Endodermal cell (in vitro differentiated cells): ENCODE measurements at places on chromosomes 1 and 21.

DNA sequence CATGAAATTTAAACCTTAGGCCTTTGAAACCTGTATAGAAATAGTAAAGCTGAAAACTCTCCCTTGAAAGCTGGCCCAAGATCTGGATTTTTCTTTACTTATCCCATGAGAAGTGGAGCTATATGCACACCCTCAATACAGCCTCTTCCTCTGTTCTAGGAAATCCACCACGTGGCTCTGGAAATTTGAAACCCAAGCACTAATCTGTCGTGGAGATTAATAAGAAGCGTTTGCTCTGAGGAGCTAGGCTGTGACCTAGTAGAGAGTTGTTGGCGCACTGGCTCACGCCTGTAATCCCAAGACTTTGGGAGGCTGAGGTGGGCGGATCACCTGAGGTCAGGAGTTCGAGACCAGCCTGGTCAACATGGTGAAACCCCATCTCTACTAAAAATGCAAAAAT is 291.3 kb upstream of the PLXNA2 start:
- no peaks in the 10 kb centered on the region for H3K27me3 ChIP-seq
- H3K4me3 ChIP-seq = no peak overlapping the region
- H3K27ac ChIP-seq = no peak overlapping the region
- peak; percentile 26 for DNase-seq
- no peaks in the 10 kb centered on the region for H3K36me3 ChIP-seq

GRCh38 chr1:167673265-167673664 is 43.2 kb downstream of the RCSD1 start:
- no peak overlapping the region for H3K27ac ChIP-seq
- H3K36me3 ChIP-seq = no peaks in the 10 kb centered on the region
- peaks cover 9% of the 10 kb centered on the region for H3K4me1 ChIP-seq
- DNase-seq = no peak
- peaks cover 3% of the 10 kb centered on the region for H3K27me3 ChIP-seq

DNA sequence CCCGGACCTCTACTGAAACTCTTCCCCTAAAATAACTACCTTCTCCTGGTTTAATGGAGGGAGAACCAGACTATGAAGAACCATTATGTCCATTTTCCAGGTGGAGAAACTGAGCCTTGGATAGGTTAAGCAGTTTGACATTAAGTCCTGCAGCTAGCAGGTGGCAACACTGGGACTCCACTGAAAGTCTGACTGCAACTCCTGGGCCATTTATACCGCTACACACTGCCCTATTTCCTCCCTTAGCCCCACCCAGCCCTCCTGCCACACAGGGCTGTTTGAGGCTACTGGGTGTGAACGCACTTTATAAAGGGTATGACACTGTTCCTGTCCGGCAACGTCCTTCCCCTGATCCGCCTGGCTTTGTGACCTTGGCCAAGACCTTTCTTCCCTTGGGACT is 511 bp upstream of the INPP5B start:
- DNase-seq = no peak
- no peaks in the 10 kb centered on the region for H3K27me3 ChIP-seq
- no peaks in the 10 kb centered on the region for H3K4me1 ChIP-seq
- H3K27ac ChIP-seq = no peak overlapping the region
- no peak overlapping the region for H3K4me3 ChIP-seq

GRCh38 chr1:1432951-1433803 is 2.3 kb upstream of the VWA1 start:
- H3K4me3 ChIP-seq = no peak overlapping the region
- H3K4me1 ChIP-seq = peaks cover 17% of the 10 kb centered on the region
- DNase-seq = peak; percentile 86
- peaks cover 16% of the 10 kb centered on the region for H3K27me3 ChIP-seq
- H3K27ac ChIP-seq = peak overlapping the region; percentile 79
- no peaks in the 10 kb centered on the region for H3K36me3 ChIP-seq

DNA sequence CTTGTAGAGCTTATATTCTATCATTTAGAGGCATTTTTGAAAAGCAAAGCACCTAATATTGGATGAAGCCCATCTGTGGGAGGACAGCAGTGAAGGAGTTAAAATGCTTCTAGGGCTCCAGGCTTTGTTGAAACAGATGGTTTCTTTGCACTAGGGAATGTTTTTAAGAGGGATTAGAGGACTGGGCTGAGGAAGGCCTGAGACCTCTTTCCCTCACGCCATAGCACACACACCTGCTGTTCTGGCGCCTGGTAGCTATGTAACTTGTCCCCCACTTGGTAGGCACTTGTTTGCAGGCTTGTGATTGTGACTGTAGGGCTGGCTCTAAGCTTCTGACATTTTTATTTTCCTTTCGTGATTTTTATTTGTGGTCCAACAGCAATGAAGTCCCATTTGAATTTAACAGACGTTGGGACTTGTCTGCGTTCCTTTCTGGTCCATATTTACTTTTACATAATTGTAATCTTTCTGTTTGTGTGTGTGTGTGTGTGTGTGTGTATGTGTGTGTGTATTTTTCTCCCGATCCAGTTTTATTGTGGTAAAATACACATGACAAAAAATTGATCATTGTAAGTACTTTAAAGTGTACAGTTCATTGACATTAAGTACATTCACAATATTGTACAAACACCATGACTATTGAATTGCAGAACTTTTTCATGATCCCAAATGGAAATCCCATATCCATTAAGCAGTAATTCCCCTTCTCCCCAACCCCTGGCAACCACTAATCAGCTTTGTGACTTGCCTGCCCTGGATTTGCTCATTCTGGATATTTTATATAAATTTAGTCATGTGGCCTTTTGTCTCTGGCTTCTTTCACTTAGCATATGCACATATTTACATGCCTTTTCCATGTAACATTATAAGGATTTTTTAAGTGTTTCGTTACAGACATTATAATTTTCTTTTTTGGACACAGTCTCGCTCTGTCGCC is 33.5 kb upstream of the MACF1 start:
- H3K4me3 ChIP-seq = peak overlapping the region; percentile 64
- no peaks in the 10 kb centered on the region for H3K36me3 ChIP-seq
- peak; percentile 84 for DNase-seq
- H3K27ac ChIP-seq = peak overlapping the region; percentile 64
- peaks cover 23% of the 10 kb centered on the region for H3K4me1 ChIP-seq
- no peaks in the 10 kb centered on the region for H3K27me3 ChIP-seq

- H3K27ac ChIP-seq = no peak overlapping the region
- H3K36me3 ChIP-seq = peaks cover 8% of the 10 kb centered on the region
- no peak for DNase-seq
- no peak overlapping the region for H3K4me3 ChIP-seq
Observed at GRCh38 chr1:19488136-19488535, 2.8 kb upstream of the CAPZB start.
